Fibroblast of the conjunctiva (primary cell): ENCODE measurements at places on chromosomes 7 and 10.
A peak's percentile ranks its signal among the peaks of the same experiment; 100 is the strongest.

GRCh38 chr10:71927776-71928592 is 36.2 kb upstream of the CHST3 start:
- DNase-seq = no peak

DNA sequence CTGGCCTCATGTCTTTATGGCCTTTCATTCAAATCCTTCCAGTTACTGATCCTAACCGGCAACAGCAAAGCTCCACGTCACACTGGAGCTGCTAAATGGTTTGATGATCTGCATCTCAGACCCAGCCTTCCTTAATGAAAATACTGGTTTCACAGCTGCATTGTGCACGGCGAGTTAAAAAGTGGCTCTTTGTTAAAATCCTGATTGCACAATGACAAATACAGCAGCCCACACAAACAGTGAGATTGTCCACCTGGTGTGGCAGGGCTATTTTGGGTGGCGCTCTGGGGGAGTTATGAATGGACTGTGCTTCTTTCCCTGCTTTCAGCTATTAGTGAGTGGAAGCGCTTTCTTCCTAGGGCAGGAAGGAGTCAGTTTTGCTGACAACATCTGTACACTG is 63.4 kb upstream of the C1QL3 start:
- no peak for DNase-seq

DNA sequence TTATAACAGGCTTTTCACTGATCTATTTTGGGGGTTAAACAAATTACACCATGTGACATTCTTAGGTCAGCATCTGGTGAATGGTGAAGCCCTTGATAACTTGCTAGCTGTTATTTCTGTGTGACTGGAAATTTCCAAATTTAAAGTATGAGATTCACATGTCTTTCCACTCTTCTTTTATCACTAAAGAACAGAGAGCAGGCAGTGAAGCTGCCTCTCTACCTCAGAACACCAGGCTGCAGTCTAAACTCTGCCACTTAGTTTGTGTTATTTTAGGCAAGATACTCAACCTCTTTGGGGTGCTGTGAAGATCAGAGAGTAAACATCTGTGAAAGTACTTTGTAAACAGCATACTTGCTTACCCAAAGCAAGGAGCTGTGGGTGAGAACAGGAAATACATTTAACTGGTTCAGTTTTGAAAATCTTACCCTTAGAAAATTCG is 15.5 kb upstream of the SP4 start:
- no peak for DNase-seq

- DNase-seq = peak; percentile 79
Observed at GRCh38 chr7:7428806-7429205, 106.9 kb downstream of the COL28A1 start.

DNA sequence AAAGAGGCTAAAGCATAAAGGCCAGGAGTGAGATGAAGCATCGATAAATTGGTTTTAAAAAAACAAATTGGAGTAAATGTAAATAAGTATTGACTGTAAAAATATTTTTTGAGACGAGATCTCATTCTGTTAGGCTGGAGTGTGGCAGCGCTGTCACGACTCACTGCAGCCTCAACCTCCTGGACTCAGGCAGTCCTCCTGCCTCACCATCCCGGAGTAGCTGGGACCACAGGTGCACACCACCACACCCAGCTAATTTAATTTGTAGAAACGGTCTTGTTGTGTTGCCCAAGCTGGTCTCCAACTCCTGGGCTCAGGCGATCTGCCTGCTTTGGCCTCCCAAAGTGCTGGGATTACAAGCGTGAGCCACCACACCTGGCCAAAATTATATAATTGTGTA is 17.8 kb downstream of the HNRNPA2B1 start:
- DNase-seq = no peak

GRCh38 chr10:17445400-17445998 is 8.9 kb downstream of the ST8SIA6 start:
- no peak for DNase-seq

GRCh38 chr7:155267023-155267422 is 30.7 kb upstream of the INSIG1 start:
- no peak for DNase-seq

DNA sequence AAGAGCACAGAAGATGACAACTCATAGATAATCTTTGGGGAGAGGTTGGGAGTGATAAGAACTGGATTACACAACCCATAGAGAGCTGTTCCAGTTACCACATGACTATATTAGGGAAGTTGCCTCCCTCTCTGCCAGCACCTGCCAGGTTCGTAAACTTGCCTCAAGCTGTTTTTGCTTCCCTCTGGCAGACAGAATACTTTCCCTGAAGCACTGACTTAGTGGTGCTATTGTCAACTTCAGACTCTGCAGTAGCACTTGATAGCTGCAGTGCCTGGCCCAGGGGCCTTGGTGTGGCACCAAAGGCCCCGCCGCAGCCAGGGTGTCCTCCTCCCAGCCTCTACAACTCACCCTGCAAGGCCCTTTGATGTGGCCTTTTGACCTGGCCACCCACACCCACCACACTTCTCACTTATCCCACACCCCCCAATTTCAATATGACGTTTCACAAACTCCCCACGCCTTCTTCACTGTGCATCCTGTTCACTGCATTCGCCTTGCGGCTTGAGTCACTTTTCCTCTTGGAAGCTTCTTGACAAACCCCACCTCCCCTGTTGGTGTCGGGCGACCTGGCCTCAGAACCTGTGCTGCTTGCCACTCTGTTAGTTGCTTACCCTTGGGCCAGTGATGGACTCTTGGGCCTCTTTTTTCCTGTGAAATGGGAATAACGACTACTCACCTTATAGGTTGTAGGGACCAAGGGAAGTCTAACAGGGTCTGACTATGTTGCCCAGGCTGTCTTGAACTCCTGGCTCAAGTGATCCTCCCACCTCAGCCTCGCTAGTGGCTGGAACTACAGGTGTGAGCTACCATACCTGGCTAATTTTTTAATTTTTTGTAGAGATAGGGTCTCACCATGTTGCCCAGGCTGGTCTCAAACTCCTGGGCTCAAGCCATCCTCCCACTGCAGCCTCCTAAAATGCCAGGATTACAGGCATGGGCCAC is 50.2 kb upstream of the PODXL start:
- DNase-seq = no peak

- DNase-seq = no peak
Observed at GRCh38 chr7:73647725-73648592, 19.7 kb upstream of the VPS37D start.

- DNase-seq = no peak
Observed at GRCh38 chr10:118290471-118290995, 51.6 kb downstream of the FAM204A start.

DNA sequence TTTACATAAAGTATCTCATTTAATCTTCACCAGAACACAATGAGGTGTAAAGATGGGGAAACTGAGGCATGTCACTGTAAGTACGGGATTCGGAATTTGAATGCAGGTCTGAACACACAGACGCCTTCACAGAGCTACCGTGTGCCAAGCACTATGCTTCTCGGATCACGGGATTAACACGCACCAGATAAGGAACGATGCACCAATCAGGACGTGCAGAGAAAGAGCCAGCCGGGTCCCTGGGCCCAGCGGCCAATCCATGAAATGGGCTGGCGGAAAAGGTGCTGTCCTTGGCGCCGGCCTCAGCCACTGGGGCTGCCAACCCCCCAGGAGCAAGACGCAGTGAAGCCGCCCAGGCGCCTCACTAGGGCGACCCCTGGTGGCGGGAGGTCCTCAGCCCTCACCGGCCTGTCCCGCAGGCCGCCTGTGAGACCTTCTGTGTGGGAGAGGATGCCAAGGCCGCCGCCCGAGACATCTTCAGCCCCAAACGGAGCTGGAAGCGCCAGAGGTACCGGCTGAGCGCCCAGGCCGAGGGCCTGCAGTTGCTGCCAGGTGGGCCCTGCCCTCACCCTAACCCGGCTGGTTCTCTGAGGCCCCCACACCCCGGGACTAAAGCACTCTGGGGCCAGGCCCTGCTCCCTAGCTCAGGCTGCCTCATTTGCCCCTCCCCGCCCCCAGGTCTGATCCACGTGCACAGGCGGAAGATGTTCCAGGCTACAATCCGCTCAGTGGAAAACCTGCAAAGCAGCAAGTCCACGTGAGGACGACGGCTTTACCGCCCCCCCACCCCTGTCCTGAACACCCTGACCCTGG is 15.6 kb downstream of the ATG9B start:
- no peak for DNase-seq

GRCh38 chr10:85977642-85978041 is 389.0 kb downstream of the GRID1 start:
- no peak for DNase-seq

DNA sequence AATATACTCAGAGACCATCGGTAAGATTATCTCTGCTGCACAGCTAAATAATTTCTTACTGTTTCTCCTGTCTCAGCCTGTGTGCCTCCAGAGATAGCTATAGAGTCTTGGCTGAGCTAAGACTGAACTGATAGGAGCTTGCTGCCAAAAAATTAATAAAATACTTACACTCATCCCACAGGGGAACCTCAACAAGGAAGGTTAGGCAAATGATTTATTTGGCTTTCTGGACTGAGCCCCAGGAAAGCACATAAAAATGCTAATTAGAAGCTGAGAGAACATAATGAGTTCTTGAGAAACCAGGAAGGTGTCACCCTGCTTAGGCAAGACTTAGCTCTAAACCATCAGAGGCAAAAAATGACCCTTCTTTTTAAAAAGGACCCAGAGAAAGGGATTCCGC is 534.5 kb downstream of the TNS3 start:
- no peak for DNase-seq

DNA sequence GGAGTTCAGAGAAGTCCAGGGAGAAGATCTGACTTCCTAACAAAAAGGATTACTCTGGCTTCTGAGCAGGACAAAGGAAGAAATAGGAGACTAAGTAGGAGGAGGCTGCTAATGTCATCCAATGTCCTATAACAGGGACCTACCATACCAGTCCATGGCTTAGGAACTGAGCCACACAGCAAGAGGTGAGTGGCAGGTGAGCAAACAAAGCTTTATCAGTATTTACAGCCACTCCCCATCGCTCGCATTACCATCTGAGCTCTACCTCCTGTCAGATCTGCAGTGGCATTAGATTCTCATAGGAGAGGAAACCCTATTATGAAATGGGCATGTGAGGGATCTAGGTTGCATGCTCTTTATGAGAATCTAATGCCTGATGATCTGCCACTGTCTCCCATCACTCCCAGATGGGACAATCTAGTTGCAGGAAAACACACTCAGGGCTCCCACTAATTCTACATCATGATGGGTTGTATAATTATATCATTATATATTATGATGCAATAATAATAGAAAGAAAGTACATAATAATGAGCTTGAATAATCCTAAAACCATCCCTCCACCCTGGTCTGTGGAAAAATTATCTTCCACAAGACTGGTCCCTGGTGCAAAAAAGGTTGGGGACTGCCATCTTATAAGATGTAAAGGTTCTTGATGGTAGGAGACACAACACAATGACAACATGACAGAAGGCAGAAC is 487.4 kb downstream of the PLXDC2 start:
- DNase-seq = no peak

- no peak for DNase-seq
Observed at GRCh38 chr10:78779339-78779955, 289.3 kb upstream of the ZMIZ1 start.

DNA sequence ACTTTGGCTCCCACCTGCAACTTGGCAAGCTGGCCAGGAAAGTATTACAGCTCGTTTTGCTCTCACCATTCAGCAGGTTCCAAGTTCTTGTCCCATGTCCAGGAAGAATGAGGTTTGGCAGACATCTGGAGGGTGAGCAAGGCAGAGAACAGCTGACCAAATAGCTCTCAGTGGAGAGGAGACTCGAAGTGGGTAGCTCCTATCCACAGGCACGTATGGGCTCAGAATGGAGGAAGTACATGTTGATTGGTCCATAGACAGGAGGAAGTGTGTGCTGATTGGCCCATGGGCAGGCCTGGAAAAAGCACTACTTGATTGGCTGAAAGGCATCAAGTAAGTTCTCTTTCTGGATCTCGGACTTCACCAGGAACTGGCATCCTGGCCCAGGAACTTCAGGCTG is 3.0 kb upstream of the NCAPG2 start:
- DNase-seq = no peak
